ENCODE measurements at places on chromosomes 3 and 15.

GRCh38 chr15:39461536-39462130 lies 119.2 kb upstream of the THBS1 start:
- DNase-seq: no peak

DNA sequence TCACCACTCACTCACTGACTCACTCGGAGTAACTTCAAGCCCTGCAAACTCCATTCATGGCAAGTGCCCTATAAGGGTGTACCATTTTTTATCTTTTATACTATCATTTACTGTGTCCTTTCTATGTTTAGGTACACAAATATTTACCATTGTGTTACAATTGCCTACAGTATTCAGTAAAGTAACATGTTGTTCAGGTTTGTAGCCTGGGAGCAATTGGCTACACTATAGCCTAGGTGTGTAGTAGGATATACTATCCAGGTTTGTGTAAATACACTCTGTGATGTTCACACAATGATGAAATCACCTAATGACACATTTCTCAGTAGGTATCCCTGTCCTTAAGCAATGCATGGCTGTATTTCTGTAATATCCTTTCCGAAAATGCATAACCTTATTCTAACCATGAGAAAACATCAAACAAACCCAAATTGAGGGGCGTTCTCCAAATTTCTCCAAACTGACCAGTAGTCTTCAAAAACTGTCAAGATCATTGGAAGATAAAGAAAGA lies 17.9 kb upstream of the CNOT10 start:
- no peak for DNase-seq

DNA sequence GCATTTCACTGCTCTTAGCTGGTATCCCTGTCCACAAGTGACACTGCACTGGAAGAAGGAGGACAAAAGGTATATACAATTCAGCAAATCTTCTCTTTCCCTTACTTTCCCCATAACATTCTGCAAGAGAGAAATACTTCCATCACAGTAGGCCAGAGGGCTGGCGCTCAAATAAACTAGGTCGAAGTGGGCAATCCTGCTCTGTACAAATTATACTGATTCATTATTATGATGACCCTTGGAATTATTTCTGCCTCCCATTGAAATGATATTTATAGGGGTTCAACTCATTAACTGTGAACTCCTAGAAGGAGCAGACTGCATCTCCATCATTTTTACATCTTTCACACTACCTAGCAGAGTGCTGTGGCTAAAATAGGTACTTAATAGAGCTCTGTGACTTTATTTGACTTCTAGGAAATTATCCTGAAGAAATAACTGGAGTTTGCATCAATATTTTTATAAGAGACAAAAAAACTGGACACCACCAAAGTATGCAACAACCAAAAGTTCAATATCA lies 80.7 kb downstream of the ADAMTS9 start:
- no peak for DNase-seq

DNA sequence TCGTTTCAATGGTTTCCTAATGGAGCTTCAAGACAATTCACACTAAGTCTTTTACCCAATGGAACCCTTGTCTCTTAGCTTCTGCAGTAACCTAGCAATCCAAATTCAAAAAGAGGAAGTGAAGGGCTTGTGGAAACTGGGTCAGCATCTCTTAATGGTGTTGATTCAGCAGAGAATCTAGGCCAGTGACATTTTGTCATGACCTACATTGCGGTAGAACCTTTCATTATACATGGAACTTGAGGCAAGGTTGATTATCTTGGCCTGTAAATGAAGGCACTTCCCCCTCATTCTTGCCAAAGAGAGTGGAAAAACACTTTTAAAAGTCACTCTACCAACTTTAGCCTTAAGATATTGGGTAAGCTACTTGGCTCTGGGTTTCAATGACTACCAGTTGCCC lies 42.8 kb downstream of the C2CD4B start:
- DNase-seq: no peak

GRCh38 chr15:62553911-62554563 lies 389.0 kb upstream of the C2CD4B start:
- DNase-seq: no peak

DNA sequence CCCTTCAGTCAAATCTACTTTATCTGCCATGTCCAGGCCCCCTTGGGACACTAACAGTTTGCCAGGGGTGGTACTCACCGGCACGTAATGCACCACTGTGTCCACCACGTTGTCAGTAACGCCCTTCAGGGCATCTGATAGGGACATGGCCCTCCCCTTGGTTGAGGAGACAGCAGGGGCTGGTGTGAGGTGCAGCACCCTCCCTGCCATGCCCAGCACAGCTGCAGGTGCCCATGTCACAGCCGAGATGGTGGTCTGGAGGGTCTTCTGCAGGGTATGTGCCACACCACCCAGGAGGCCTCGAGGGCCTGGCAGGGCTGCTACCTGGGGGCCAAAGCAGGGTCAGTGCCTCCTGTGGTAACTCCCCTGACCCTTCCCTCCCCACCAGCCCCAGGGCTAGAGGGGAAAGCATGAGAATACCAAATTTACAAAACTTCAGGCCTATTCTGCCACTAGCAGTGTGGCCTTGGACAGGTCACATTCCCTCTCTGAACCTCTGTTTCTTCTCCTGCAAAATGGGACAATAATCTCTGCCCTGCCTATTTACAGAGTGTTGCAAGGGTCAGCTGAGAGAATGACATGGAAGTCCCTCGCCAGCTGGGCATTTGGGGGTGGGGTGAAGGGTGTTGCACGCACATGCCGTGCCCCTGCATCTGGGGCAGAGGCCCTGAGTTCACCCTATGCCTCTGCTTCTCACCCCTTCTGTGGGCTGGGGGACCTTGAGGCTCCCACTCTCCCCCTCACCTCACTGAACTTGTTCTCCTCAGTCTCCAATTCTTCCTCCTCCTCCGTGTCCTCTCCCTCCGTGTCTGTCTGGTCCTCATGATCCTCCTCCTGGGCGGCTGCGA lies 11.8 kb upstream of the KIF7 start:
- DNase-seq: no peak

DNA sequence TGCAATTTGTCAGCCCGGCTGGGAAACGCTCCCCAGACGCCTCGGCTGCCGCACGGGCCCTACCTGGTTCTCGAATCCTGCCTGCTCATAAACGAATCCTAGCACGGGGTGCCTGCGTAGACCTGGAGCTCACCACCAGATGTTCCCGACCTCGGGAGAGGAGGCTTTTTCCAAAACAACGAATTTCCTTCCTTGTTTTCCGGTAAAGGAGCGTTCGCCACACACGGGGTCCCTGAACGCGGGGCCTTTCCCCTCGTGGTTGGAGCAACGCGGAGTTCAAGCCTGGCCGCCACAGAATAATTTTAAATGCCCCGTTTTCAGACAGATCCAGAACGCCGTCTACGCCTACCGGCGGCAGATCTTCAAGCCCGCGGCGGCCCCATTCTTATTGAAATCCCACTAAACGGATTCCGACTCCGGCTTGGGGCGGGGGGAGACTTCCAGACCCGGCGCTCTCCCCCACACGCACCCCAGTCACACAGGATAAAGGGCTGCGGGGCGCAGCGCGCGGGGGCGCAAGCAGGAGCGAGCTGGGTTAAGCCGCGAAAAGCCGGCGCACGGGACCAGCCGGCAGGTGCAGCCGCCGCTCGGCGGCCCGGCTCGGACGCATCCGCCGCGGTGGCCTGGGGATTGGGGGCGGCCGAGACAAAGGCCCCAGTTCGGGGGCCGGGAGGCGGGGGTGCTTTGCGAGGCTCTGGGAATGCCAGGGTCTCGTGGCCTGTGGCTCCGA lies 895 bp downstream of the GATA2 start:
- peak; percentile 69 for DNase-seq

DNA sequence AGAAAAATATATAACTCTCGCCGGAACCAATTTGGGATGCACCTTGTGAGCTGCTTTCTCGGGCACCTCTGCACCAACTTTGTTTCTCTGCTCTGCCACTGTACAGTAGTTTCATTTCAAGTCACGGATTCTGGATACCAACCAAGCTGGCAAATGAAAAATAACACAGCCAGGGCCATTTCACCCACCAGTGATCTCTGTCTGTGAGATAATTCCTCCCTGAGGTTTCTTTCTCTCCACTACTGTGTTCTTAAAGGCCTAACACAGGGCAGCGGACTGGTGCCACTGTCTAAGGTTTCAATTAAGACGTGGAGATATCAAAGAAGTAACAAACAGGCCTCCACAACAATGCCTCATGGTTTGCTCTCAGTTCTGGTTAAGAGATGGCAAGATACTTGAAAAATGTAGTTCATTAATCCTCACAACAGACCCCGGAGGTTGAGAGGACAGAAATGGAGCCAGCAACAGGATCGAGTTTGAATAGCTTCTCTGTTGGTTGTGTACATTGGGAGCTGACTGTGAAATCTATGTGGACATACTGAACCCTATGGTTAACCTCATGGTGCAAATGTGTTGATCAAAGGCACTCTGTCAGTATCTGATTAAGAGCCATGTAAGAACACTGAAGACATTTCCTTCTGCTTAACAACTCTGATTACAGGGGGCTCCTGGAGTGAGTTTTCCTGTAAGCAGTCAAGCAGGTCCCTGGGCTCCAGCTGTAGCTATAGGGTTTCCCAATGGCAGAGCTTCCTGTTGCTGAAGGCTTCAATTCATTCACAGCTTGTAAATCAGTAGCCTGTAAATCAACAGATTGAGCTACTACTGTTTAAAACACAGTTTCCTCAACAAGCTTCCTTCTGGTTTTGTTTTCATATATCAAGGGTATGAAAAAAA lies 470.5 kb downstream of the EPHA3 start:
- peak; percentile 63 for DNase-seq

DNA sequence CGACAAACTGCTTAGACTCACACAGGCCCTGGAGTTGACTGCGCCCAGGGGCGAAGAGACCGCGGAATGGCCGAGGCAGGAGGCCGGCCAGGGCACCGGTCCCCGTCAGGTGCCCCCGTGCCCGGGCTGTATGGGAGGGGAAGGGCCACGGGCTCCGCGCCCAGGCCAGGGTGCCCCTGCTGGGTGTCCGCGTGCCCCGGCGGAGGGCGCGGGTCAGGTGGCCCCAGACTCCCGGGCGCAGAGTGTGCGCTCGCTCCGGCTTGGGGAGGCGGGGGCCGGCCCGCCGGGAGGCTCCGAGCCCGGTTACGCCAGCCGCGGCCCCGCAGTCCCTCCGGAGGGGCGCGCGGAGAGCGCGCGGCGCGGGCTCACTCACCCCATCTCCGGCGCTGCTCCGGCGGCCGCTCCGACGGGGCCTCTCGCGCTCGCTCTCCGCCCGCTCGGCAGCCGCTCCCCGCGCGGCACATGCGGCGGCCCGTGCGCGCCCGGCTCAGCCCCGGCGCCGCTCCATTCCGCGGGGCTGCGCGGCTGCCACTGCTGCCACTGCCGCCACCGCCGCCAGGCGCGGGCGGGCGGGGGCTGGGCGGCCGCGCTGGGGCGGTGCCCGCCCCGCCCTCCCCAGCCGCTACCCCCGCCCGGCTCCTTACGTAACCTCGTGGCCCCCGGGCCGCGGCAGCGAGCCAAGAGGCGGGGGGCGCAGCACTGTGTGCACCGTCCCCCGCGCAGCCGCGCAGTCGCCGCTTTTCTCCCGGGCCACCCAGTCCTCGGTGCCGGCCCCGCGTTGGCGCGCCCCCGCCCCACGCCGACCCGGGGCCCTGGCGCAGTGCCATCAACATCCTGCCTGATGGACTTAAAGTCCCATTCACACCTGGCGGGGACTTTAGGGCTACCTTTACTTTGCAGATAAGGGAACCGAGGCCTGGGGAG lies at the start of gene HOMER2:
TSS of gene HOMER2 (minus strand) at position 563 of the 924 bp plus-strand sequence. CDS start at position 378, 185 bp downstream.
- DNase-seq: peak; percentile 59

- no peak for DNase-seq
These were observed 195.8 kb downstream of the FHIT start for GRCh38 chr3:61055447-61055846.

- no peak for DNase-seq
These were observed 142.3 kb downstream of the KLHL25 start for GRCh38 chr15:85652457-85652856.

GRCh38 chr3:121914081-121914998 lies 20.1 kb downstream of the SLC15A2 start:
- no peak for DNase-seq

DNA sequence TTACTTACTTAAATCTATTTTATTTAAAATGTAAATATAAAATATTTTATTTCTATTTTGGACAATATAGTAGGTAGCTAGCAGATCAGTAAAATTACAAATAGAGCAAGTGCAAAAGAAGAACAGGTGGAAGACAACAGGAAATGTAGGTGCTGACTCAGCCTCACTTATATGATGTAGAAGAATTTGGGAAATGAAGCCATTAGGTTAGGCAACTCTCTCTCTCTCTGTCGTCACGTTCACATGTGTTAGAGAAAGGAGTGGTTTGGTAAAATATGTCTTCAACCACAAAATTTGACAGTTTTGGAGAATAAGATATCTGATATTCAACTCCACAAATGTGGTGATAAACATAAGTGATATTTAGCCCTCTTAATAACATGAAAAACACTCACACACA lies 532.5 kb upstream of the KCNMB2 start:
- DNase-seq: no peak

DNA sequence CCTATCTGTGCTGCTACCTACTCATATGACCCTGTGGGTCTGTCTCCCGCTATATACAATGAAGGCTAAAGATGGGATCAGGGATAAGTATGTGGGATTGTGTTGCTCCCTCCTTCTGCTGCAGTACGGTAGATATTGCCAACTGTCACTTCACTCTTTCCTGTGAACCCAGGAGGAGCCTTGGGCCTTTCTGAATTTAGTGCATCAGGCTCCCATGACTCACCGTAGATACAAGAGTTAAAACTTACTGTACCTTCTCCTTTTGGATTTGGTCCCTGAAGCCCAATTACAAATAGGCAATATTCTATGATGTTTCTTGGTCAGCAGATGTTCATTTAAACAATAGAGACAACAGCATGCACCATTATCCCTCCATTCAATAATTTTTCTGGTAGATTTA lies 27.4 kb downstream of the MITF start:
- DNase-seq: no peak

DNA sequence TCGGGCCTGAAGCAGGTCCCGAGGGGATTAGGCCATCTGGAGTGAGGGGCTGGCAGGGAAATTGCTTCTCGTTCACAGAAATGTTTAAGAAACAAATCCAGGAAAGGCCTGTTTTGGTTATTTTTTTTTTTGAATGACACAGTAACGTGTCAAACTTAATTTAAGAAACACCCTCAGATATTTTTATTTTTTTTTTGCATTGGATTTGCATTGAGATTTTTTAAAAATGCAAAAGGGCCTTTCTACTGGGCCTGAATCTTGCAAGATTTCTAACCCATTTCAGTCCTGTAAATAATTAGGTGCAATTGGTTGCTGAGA lies 25.0 kb upstream of the KLF13 start:
- DNase-seq: no peak

DNA sequence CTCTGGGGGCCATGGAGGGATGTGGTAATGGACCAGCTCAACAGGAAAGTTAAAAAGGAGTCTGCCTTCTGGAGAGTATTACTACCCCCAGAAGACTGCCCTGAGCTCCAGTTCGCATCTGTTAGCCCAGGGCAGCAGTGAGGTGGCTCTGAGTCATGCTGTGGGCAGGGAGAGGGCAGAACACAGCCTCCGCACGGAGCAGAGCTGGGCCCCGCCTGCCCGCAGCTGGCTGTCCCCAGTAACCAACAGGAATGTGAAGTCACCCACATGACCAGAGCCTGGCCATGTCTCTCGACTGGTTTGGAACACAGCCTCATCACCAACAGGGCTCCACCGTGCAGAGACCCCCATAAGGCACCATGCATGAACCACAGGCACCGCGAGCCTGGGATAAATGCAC lies 62.1 kb downstream of the CYFIP1 start:
- DNase-seq: peak; percentile 61
